T-cell (primary cell): ENCODE measurements at places on chromosomes 1 and 21. TPM values are rescaled to one million over a fixed set of nuclear protein-coding genes. Genes with fewer than 3 reads are reported as not detected.

TENT5C gene
- 11.2 TPM for total RNA-seq

DNA sequence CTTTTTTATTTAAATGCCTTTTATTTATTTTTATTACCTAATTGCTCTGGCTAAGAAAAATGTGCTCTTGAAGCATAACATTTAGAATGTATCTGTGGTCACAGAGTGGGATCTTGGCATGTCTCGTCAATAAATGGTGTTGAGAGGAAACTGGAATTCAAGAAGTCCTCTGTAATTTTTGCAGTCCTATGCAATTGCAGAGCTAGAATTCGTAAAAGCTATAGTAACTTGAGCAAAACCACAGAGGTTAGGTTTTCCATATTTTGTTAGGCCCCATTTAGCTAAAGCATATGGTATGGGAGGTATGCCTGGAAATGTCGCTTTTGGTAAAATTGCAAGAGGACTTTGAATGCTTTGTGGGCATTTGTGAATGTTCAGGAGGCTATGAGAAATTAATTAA lies 466.7 kb upstream of the NFIA start:
- no peak overlapping the region for H3K4me3 ChIP-seq
- no peaks in the 10 kb centered on the region for H3K4me1 ChIP-seq
- DNase-seq, result no peak
- no peak overlapping the region for H3K27ac ChIP-seq
- no peaks in the 10 kb centered on the region for H3K27me3 ChIP-seq

NPHS2 gene
- total RNA-seq, result not detected

DNA sequence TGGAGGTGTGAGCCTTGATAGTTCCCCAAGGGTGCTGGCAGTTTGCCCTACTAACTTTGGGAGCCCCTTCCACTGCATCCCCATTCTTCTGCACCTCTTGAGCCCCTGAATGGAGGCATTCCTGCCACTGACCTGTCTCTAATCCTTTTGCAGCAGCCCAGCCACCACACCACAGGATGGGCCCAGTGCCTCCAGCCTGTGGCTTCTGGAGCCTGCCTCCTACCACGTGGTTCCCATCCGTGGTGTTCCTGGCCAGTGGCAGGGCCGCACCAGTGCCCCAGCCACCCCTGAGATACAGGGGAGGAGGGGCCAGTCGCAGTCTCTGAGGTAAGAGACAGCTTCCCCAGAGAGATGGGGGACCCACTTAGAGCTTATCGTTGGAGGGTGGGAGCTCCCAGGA lies 14.4 kb downstream of the INAVA start:
- no peak overlapping the region for H3K4me3 ChIP-seq
- DNase-seq, result no peak
- peaks cover 3% of the 10 kb centered on the region for H3K4me1 ChIP-seq
- no peak overlapping the region for H3K27ac ChIP-seq
- no peaks in the 10 kb centered on the region for H3K36me3 ChIP-seq

DNA sequence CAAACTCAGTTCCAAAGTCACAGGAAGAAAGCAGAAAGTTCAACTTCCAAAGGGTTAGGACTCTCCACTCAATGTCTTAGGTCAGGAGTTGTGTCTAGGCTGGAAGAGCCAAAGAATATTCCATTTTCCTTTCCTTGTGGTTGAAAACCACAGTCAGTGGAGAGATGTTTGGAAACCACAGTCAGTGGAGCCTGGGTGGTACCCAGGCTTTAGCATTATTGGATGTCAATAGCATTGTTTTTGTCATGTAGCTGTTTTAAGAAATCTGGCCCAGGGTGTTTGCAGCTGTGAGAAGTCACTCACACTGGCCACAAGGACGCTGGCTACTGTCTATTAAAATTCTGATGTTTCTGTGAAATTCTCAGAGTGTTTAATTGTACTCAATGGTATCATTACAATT lies 11.7 kb downstream of the ATF3 start:
- DNase-seq, result no peak
- H3K4me1 ChIP-seq, result peaks cover 3% of the 10 kb centered on the region
- no peak overlapping the region for H3K4me3 ChIP-seq
- H3K27ac ChIP-seq, result no peak overlapping the region
- H3K36me3 ChIP-seq, result no peaks in the 10 kb centered on the region

DNA sequence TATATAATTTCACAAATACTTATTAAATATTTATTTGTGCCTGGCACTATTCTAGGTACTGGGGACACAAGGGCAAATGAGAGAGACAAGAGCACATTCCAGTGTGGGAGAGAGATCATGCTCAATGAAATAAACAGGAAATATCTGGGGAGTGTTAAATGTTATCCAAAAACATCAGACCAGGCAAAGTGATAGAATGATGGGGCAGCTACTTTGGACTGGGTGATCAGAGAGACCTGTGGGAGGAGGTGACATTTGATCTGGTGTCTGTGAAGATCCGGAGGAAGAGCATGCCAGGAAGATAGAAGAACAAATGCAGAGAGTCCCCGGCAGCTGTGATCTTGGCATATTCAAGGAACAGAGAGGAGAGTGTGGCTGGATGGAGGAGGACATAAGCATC lies 27.5 kb upstream of the GNG12 start:
- H3K27ac ChIP-seq, result no peak overlapping the region
- H3K4me1 ChIP-seq, result no peaks in the 10 kb centered on the region
- H3K27me3 ChIP-seq, result no peaks in the 10 kb centered on the region

KDM5B gene
- 65.3 TPM for total RNA-seq

DNA sequence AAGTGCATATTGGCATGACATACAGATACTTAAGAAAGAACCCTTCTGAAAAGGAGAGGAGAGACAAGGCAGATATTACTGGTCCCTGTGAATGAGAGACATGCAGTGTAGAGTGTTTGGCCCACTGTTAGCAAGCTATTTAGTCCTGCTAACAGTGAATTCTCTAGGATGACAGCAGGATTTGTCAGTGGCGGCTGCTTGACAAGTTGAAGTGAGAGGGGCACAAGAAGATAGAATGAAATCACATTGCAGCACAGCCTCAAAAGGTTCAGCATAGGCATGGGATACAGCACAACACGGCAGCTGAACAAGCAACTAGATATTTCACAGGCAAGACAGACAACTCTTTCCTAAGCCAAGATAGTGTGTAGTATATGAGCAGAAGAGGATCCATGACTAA lies 407.9 kb downstream of the PLA2G4A start:
- H3K36me3 ChIP-seq, result no peaks in the 10 kb centered on the region
- no peak for DNase-seq
- H3K27me3 ChIP-seq, result no peaks in the 10 kb centered on the region
- H3K4me1 ChIP-seq, result no peaks in the 10 kb centered on the region
- no peak overlapping the region for H3K27ac ChIP-seq
- no peak overlapping the region for H3K4me3 ChIP-seq

EXO1 gene
- total RNA-seq, result 1.4 TPM

NMNAT2 gene
- total RNA-seq, result not detected

- no peak overlapping the region for H3K4me3 ChIP-seq
- no peaks in the 10 kb centered on the region for H3K27me3 ChIP-seq
- no peaks in the 10 kb centered on the region for H3K4me1 ChIP-seq
- H3K36me3 ChIP-seq, result no peaks in the 10 kb centered on the region
Measured at GRCh38 chr1:164683235-164683634, 124.3 kb downstream of the PBX1 start.

GRCh38 chr1:165629848-165630628 lies 996 bp upstream of the MGST3 start:
- peaks cover 21% of the 10 kb centered on the region for H3K4me1 ChIP-seq
- peak; percentile 2 for DNase-seq
- no peaks in the 10 kb centered on the region for H3K36me3 ChIP-seq
- peak overlapping the region; percentile 74 for H3K4me3 ChIP-seq
- peak overlapping the region; percentile 84 for H3K27ac ChIP-seq
- H3K27me3 ChIP-seq, result no peaks in the 10 kb centered on the region

RUNX1 gene
- total RNA-seq, result 117 TPM

CFHR4 gene
- total RNA-seq, result not detected

KCNC4 gene
- 15.9 TPM for total RNA-seq

DNA sequence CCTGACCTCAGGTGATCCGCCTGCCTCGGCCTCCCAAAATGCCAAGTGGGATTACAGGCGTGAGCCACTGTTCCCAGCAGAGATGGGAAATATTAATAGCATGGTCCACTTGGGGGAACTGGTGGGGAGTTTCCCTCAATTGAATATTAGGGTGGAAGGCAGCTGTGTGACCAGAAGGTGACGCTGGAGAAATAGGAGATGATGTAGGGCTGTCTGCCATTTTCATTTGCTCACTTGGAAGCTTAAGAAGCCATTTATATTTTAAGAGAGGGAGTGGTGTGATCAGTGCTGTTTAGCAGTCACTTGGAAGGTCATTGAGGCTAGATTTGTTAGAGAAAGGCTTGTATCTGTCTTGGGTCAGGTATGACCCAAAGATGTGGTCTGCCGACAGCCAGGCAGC lies 19.9 kb downstream of the KDM4A start:
- peaks cover 24% of the 10 kb centered on the region for H3K36me3 ChIP-seq
- no peaks in the 10 kb centered on the region for H3K4me1 ChIP-seq
- H3K27me3 ChIP-seq, result no peaks in the 10 kb centered on the region
- H3K27ac ChIP-seq, result no peak overlapping the region

IQGAP3 gene
- total RNA-seq, result 0.18 TPM

DNA sequence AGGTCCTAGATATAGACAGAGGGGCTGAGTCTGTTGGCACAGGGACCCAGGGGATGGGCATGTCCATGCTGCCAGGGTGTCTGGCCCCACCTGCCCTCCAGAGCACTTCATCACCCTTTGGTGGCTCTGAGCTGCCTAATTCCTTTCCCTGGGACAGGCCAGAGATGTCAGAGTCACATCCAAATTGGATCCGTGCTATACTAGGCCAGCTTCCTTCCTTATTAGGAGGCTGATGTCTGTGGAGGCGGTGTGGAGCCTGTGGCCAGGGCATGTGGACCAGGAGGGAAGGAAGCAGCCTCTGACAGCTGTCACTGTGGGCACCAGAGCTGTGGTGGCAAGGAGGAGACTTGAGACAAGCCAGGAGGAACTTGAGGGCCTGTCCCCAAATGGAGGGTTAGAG lies 77.7 kb upstream of the TMEM51 start:
- H3K36me3 ChIP-seq, result no peaks in the 10 kb centered on the region
- DNase-seq, result no peak
- no peaks in the 10 kb centered on the region for H3K4me1 ChIP-seq
- H3K27ac ChIP-seq, result no peak overlapping the region

- no peaks in the 10 kb centered on the region for H3K4me1 ChIP-seq
- no peak overlapping the region for H3K27ac ChIP-seq
- H3K36me3 ChIP-seq, result no peaks in the 10 kb centered on the region
- peaks cover 2% of the 10 kb centered on the region for H3K27me3 ChIP-seq
Measured at GRCh38 chr1:231196728-231197127, 34.9 kb downstream of the TRIM67 start.

SYT11 gene
- total RNA-seq, result 10.8 TPM

S100A1 gene
- not detected for total RNA-seq

DNA sequence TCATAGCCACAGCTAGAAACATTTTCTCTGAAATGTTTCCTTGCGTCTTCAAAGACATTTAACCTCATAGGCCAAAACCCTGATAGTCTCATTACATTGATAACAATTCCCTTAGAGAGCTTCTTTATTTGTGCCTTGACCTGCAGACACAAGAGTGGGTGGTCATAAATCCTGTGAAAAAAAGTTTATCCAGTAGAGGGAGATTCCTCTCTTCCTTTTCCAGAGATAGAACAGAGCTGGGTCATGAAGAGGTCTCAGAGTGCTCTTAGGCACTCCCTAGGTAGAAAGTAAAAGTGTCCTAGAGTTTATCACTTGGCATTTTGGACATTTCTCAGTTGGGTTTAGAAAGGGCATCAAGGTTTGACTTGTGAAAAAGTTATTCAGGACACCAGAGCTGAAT lies 426.1 kb downstream of the NUF2 start:
- H3K4me1 ChIP-seq, result no peaks in the 10 kb centered on the region
- no peak overlapping the region for H3K4me3 ChIP-seq
- H3K27me3 ChIP-seq, result no peaks in the 10 kb centered on the region
- H3K27ac ChIP-seq, result no peak overlapping the region
- no peaks in the 10 kb centered on the region for H3K36me3 ChIP-seq

DNA sequence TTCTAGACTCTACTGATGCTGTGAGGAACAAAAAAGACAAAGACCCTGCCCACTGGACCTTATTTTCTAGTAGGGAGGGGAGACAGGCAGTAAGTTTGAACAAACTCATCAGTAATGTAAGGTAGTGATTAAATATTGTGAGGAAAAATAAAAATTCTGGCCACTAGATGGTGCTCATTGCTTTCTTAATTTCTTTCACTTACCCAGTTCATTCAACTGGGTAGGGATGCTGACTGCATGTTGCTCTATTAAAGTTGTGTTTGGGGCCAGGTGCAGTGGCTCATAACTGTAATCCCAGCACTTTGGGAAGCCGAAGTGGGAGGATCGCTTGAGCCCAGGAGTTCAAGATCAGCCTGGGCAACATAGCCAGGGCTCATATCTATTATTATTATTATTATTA lies 6.3 kb upstream of the KYAT3 start:
- peaks cover under 1% of the 10 kb centered on the region for H3K4me1 ChIP-seq
- H3K27ac ChIP-seq, result no peak overlapping the region
- DNase-seq, result peak; percentile 86

OPRD1 gene
- not detected for total RNA-seq

ASAP3 gene
- 1.2 TPM for total RNA-seq

S100A4 gene
- total RNA-seq, result 384 TPM

DNA sequence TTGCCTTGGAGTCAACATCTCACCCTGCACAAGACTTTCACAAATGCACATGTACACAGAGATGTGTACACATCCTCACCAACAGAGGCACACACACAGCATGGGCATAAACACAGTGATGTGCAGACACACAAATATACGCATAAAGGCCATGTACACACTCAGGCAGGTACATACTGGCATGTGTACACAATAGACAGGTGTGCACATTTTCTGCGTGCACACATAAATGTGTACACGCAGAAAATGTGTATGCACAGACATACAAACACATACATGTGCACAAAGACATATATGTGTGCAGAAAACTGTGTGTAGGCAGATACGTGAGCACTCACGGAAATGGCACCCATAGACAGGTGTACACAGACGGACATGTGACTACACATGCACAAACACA lies 85.3 kb upstream of the ZBTB40 start:
- H3K4me3 ChIP-seq, result no peak overlapping the region
- no peaks in the 10 kb centered on the region for H3K36me3 ChIP-seq
- no peaks in the 10 kb centered on the region for H3K27me3 ChIP-seq
- no peak overlapping the region for H3K27ac ChIP-seq
- no peaks in the 10 kb centered on the region for H3K4me1 ChIP-seq

SERPINC1 gene
- 1.3 TPM for total RNA-seq

DNA sequence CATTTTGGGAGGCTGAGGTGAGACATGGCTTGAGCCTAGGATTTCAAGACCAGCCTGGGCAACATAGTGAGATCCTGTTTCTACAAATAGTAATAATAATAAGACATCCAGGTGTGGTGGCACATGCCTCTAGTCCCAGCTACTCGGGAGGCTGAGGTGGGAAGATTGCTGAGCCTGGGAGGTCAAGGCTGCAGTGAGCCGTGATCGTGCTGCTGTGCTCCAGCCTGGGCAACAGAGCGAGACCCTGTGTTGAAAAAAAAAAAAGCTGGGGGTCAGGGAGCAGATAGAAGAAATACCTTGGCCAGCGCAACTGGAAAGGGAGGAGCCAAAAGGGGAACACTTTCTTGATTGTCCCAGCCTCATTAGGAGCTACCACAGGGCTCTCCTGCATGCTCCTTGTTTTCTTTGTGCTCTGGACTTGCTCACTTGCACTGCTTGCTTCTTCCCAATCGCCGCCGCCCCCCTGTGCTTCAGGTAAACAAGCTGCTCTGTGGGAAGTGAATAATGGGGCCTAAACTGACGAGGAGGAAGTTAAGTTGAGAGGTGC lies 31.1 kb downstream of the PBX1 start:
- DNase-seq, result no peak
- H3K27me3 ChIP-seq, result no peaks in the 10 kb centered on the region
- no peaks in the 10 kb centered on the region for H3K36me3 ChIP-seq
- no peak overlapping the region for H3K27ac ChIP-seq
- no peaks in the 10 kb centered on the region for H3K4me1 ChIP-seq
- no peak overlapping the region for H3K4me3 ChIP-seq

GRCh38 chr1:39080831-39081270 lies 54.7 kb downstream of the NDUFS5 start:
- no peaks in the 10 kb centered on the region for H3K4me1 ChIP-seq
- H3K27ac ChIP-seq, result no peak overlapping the region
- DNase-seq, result no peak
- no peak overlapping the region for H3K4me3 ChIP-seq

KRTAP12-2 gene
- total RNA-seq, result not detected
